ENCODE measurements at places on chromosomes 12 and 14.

DNA sequence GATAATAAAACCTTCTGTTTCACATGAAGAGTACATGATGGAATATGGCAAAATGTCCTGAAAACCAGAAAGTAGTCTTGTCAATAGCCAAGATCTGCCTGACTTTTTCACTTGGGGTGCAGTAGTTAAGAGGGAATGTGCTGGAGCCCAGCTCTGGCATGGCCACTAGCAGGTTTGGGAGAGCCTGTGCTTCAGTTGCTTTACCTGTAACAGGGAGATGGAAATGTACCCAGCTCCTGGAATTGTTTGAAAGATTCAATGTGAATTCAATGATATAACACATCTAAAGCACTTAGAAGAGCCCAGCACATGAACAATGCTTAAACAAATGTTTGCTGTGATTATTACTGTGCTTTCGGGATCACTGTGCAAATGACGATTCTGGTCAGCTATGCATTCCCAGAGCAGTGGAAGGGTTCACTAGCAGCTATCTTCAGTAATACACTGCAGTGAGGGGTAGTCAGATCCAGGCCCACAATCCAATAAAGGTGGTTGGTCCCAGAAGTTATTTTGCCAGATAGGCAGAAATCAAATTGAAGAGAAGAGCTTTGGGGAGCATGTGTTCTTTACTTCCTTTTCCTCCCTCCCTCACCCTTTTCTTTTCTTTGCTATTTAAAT, 224.9 kb downstream of the APAF1 start:
- no peak for DNase-seq

DNA sequence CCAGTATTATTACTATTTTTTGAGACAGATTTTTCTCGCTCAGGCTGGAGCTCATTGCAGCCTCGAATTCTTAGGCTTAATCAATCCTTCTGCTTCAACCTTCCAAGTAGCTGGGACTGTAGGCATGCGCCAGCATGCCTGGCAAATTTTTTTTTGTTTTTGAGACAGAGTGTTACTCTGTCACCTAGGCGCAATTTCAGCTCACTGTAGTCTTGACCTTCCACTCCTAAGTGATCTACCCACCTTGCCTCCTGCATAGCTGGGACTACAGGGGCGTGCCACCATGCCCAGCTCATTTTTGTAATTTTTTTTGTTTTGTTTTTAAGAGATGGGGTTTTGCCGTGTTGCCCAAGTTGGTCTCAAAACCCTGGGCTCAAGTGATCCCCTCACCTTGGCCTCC, 15.2 kb downstream of the ERC1 start:
- no peak for DNase-seq

GRCh38 chr12:64819816-64820402, 4.5 kb upstream of the TBC1D30 start:
- DNase-seq: no peak

DNA sequence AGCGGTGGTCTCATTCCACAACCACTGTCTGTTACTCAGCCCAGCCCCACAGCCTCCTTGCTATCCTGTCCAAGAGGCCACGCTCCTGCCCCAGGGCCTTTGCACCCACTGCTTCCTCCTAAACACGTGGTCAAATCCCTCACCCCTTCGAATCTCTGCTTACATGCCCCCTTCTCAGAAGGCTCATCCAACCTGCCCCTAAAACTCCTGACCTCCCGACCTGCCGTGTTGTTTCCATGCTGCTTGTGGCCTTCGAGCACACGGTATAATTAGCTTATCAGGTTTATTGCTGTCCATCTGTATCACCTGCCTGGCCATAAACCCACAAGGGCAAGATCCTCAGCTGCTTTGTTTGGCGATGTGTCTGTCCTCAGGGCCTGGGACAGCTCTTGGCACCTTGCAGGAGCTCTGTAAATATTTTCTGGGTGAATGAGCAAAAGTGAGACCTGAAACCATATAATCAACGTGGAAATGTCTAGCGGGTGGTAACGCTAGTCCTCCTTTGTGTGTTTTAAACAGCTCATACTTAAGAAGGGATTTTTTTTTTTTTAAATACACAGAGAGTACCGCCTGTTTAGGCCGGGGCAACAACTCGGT, 36.0 kb downstream of the SCARB1 start:
- no peak for DNase-seq

- DNase-seq: no peak
Measured at GRCh38 chr14:67833403-67833802, 13.8 kb downstream of the RAD51B start.

GRCh38 chr14:89507521-89507920, 90.5 kb upstream of the FOXN3 start:
- DNase-seq: no peak

All from stimulated activated CD4-positive, alpha-beta T cell treated with anti-CD3 and anti-CD28 coated beads, Interleukin-15, amount 100 ng/mL, for 48 hours (primary cell).